Left renal pelvis (tissue), 4 donors: ENCODE measurements at places on chromosomes 4 and X.

GRCh38 chr4:122150931-122151330, 1.2 kb upstream of the BLTP1 start:
- no peak for DNase-seq

- DNase-seq = no peak
These were observed 22.7 kb upstream of the PSAPL1 start for GRCh38 chr4:7457201-7458065.

DNA sequence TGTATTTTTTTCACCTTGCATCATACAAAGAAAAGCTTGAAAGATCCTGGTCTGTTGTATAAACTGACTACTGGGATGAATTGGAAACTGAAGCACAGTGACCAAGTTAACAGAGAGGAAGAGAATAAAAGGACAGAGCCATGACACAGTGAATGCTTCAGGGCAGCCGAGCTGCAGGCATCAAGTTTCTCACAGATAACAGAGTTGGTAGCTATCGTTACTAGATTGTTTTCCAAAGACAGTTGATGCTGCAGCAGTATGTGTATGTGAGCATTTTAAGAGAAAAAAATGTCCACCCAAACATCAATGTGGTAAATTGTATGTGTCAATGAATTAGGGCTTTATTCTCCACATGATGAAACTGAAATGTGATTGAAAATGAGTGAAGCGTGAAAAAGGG, 1032.7 kb downstream of the ADGRL3 start:
- DNase-seq = no peak

- no peak for DNase-seq
These were observed 37.4 kb downstream of the TENM3 start for GRCh38 chr4:182280436-182281111.

- DNase-seq = no peak
These were observed 958 bp downstream of the CUL4B start for GRCh38 chrX:120559804-120560203.

- no peak for DNase-seq
These were observed 19.8 kb upstream of the TASL start for GRCh38 chrX:30597216-30598012.

DNA sequence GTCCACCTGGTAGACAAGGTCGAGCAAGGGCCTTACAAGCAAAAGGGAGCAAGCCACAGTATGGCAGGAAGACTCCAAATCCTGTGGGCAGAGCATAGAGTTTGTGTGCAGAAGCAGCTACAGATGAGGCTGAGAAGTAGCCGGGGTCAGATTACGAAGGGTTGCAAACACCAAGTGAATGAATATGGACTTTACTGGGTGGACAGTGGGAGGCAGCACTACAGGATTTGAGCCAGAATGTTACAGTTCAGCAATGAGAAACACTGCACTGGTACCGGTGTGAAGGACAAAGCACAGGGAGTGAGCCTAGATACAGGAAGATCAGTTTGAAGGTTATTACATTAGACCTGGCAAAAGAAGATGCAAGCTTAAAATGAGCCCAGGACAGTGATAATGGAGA, 46.1 kb upstream of the HOPX start:
- DNase-seq = no peak

- DNase-seq = no peak
These were observed 14.5 kb downstream of the WDFY3 start for GRCh38 chr4:84952004-84952403.

DNA sequence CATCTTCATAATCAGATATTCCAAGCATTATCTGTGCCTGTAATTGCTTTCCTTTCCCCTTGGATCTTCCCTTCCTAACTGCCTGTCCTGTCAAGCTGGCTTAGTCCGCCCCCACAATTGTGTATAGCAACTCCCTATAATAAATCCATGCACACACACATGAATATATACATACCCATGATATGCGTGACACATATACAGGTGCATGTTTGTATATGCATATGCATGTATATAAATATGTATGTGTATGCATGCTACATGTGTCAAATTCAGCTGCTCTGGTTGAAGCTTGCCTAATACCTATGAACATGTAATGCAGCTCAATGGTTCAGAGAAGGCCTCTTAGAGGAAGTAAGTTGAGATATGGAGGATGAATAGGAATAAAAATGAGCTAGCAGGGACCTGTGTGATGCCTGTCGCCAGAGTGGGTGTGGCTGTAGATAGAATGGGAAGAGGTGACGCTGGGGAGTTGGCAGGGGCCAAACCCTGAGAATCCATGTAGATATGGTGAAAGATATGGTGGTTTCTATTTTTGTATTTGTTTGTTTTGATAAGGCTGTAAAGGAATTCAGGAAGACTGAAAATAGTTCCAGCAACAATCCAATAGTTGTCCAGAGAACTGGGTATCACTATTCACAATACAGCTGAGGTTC, 595.0 kb upstream of the BOD1L1 start:
- DNase-seq = no peak

GRCh38 chrX:69136546-69137331, 28.5 kb downstream of the PJA1 start:
- no peak for DNase-seq

GRCh38 chr4:154642373-154643009, 30.0 kb upstream of the FGG start:
- DNase-seq = no peak

DNA sequence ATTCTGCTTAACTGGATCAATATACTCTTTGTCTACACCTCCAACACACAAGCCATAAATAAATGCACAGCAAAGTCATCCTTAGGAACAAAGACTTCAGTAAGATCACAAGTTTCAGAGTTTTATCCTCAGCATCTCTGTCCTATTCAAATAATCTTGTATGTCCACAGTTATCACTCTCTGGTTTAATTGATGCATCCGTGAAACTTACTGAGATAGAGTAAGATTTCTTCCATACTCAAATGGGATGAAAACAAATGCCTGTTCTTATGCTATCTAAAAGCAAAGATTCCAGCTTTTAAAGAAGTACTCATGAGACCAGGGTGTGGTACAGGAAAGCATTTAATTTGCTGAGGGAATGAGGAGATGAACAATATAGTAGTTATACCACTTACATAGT, 184.6 kb upstream of the SLC7A11 start:
- DNase-seq = no peak

- no peak for DNase-seq
These were observed 613 bp upstream of the ARSJ start for GRCh38 chr4:113979905-113980615.

DNA sequence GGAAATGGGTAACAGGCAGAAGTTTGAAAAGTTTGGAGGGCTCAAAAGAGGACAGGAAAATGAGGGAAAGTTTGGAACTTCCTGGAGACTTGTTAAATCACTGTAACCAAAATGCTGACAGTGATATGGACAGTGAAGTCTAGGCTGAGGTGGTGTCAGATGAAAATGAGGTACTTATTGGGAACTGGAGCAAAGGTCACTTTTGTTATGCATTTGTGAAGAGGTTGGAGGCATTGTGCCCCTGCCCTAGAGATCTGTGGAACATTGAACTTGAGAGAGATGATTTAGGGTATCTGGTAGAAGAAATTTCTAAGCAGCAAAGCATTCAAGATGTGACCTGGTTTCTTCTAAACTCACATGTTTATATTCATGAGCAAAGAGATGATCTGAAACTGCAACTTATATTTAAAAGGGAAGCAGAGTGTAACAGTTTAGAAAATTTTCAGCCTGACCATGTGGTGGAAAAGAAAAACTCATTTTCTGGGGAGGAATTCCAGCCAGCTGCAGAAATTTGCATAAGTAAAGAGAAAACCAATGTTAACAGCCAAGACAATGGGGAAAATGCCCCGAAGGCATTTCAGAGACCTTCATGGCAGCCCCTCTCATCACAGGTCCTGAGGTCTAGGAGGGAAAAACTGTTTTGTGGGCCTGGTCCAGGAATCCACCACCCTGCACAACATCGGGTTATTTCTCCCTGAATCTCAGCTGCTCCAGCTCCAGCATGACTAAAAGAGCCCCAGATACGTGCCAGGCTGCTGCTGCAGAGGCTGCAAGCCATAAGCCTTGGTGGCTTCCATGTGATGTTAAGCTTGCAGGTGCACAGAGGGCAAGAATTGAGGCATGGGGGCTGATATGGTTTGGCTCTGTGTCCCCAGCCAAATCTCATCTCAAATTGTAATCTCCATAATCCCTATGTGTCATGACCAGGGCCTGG, 632.5 kb upstream of the GNPDA2 start:
- DNase-seq = no peak

DNA sequence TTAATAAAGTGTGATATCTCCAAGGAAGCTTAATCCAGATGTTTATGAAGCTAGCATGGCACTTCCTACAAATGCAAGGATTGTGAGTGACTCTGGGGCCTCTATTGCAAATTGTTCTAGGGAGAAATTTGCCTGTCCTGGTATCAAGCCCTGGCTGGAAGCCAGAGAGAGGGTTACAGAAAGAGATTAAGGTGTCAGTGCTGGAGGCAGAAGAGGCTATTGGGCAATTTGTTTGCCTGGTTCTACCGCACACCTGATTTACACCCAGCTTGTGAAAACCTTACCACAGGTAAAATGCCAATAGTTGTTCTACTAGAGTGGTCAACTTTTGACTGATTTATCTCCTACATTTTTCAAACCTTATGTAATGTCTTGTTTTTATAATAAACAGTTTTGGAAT, 186.7 kb upstream of the FAT1 start:
- DNase-seq = no peak

- no peak for DNase-seq
These were observed 674.8 kb downstream of the RAPGEF2 start for GRCh38 chr4:159777689-159778088.

DNA sequence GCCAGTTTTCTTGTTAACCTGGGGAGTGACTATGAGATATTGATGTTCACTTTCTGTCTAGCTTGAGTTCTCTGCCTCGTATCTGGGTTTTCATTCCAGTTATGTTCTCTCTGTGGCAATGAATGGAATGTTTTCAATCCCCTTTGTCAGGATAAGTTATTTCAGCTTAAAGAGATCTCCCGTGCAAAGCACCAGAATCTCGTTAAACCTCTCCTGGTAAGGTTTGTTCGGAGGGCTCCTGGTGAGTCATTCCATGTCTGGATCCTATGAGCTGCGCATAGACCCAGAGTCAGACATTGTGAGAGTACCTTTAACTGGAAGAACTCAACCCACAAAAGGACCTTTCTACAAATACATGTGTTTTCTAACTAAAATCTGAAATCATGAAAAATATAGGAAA, 51.0 kb downstream of the KDR start:
- no peak for DNase-seq

GRCh38 chr4:77801260-77801608, 17.9 kb downstream of the CNOT6L start:
- no peak for DNase-seq

GRCh38 chrX:29992083-29992482, 223.3 kb upstream of the MAGEB2 start:
- DNase-seq = no peak

GRCh38 chr4:151099976-151100417, 569 bp downstream of the RPS3A start:
- DNase-seq = no peak

GRCh38 chrX:18871161-18871890, 112.6 kb downstream of the PHKA2 start:
- no peak for DNase-seq

- DNase-seq = no peak
These were observed 1046.5 kb downstream of the FAT4 start for GRCh38 chr4:126361287-126361686.

GRCh38 chr4:23979534-23979933, 89.7 kb upstream of the PPARGC1A start:
- DNase-seq = no peak

- DNase-seq = no peak
These were observed 257.5 kb upstream of the SLC7A11 start for GRCh38 chr4:138499627-138500026.

DNA sequence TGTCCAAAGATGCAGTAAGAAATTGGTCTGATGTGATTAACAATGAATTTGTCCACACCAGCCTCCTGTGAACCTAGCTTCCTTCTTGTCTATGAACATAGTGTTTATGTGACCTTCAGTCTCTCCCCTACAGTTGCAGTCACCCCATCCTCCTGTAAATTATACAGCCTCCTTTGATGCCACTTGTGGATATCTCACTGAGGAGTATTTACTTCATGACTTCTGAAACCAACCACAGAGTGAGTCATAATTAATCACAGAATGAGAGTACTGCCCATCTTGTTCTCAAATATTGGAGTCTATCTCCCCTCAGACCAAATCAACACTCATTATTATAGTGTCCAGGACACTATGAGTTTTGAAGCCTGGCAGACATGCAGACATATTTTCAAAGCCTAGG, 27.3 kb upstream of the XAGE2 start:
- DNase-seq = no peak

GRCh38 chr4:6990661-6991060, 52.5 kb upstream of the TADA2B start:
- DNase-seq = no peak

DNA sequence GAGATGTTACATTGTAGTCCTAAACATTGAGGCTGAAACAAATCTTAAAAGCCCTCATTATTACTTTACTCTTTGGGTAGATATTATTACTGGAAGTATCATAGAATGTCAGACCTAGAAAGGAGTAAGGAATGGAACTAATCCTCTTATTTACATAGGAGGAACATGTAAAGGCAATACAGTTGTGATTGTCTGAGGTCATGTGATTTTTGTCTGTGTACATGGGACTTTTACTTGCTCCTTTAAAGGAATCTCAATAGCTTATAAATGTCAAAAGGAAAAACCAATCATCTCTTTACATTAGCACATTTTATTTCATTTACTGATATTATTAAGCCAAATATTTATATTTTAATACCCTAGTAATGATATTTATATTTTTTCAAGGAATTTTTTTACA, 568.2 kb downstream of the CCSER1 start:
- DNase-seq = no peak

- no peak for DNase-seq
These were observed 120.8 kb downstream of the ADAMTS3 start for GRCh38 chr4:72448231-72448630.
